Skin of body (tissue), 3 donors: ENCODE measurements at places on chromosomes 2 and 18. TPM values are rescaled to one million over a fixed set of nuclear protein-coding genes. Genes with fewer than 3 reads are reported as not detected.
A peak's percentile ranks its signal among the peaks of the same experiment; 100 is the strongest.

Gene SERPINE2
- 32.9 TPM for total RNA-seq

DNA sequence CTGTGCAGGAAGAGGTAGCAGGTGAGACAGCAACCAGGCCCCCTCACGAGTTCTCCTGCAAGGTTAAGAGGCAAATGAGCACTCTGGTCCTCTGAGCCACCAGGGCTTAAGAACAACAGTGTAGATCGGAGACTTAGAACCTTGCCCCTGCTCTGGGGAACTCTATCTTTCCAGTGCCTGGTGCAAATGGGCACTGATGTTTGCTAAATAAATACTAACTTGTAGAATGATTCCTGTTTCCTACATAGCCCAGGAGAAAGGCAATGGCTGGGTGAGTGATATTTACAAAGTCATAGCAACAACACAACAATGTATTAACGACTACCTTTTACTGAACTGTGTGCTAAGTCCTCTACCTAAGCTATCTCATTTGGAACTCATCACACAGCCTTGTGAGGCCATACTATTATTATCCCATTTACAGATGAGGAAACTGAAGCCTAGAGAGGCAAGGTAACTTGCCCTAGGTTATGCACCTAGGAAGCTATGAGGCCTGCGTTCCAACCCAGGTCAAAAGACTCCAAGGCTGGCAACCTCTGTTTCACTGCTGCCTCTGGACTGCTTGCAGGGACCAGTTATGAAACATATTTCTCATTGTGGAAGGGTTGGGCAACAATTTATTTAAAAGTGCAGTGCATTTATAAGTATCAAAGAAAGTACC is 4.3 kb downstream of the ATP8B1 start:
- no peak for DNase-seq

DNA sequence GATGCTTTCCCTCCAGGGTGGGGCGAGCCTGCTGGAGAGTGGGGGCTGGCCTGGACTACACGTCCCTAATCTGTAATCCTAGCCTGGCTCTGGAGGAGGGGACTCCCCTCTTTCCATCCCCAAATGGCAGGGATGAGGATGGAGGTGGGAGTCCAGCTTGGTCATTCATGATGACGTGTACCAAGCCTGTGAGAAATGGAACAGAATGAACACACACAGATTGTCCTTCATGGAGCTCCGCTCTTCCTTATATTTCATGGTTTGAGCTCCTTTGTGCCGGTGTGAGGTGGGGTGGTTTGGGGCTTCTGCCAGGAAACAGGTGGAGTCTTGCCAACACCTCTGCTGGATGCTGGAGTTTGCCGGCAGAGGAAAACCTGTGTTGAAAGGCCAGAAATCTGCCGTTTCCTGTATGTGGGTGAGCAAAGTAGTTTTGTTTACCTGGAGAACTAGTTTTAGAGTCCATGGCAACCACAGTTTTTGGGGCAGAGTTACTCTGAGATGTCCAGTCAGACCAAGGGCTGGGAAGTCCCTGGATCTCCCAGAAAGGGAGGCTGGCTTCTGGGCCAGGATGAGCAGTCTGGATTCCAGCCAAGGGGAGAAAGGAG is 417.6 kb upstream of the MEX3C start:
- peak; percentile 1 for DNase-seq

DNA sequence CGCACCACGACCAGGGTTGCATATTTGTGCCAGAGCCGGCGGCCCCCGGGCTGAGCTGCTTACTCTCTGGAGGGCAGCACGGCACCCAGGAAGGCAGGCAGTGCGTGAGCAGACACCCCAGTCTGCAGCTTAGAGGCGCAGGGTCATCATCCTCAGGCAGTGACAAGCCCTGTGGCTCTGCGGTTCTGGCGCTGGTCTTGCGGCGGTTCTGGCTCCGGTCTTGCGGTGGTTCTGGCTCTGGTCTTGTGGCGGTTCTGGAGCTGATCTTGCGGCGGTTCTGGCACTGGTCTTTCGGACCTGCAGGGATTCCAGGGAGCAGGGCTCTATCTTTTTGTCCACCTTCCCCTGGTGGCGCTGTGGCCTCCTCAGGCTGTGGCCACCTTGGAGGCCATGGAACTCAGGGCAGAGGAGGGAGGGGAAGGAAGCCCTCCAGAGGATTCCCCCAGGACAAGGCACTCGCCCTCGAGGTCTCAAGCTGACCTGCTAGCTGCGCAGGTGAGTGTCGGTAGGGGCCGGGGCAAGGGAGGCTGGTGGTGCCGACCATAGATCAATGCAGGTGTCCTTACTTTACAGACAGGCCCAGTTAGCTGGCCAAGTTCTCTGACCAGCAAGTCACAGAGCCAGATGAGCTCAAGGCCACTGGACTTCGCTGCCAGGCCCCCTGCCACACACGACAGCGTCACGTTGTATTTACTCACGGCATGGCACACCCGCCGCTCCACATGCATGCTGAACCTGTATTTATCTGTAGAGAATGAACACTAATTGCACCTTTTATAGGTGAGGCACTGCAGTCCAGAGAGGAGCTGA is 14.9 kb downstream of the ESPNL start:
- DNase-seq: no peak

Gene CNTNAP5
- 0.10 TPM for total RNA-seq

Gene NT5C1B
- not detected for total RNA-seq

- DNase-seq: peak; percentile 34
Measured at GRCh38 chr2:96528006-96528699, 8.4 kb upstream of the ARID5A start.

GRCh38 chr18:51617572-51618260 is 420.2 kb upstream of the MEX3C start:
- DNase-seq: no peak

- no peak for DNase-seq
Measured at GRCh38 chr2:142142595-142142994, 11.8 kb upstream of the LRP1B start.

GRCh38 chr18:61662726-61663125 is 230.1 kb downstream of the RNF152 start:
- no peak for DNase-seq

Gene SLC19A3
- 18.3 TPM for total RNA-seq

- DNase-seq: no peak
Measured at GRCh38 chr18:8890957-8891464, 185.7 kb downstream of the MTCL1 start.

Gene SERPINB3
- 49.5 TPM for total RNA-seq

Gene CTAGE1
- total RNA-seq: not detected

Gene GTF2A1L
- total RNA-seq: 1.5 TPM

DNA sequence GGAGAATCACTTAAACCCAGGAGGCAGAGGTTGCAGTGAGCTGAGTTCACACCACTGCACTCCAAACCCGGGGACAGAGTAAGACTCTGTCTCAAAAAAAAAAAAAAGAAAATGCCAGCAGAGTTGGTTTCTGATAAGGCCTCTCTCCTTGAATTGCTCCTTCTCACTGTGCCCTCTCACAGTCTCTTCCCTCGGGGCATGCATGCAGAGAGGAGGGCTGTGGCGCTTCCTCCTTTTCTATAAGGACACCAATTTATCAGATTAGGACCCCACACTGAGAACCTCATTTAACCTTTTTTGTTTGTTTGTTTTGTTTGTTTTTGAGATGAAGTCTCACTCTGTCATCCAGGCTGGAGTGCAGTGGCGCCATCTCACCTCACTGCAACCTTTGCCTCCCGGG is 110.5 kb downstream of the ZFP36L2 start:
- DNase-seq: no peak

- no peak for DNase-seq
Measured at GRCh38 chr18:76875390-76876325, 53.3 kb downstream of the ZNF236 start.

Gene CD302
- 27.5 TPM for total RNA-seq

GRCh38 chr18:63394954-63395353 is 27.3 kb downstream of the VPS4B start:
- DNase-seq: no peak

Gene PIEZO2
- 51.0 TPM for total RNA-seq

Gene EHD3
- 3.7 TPM for total RNA-seq

DNA sequence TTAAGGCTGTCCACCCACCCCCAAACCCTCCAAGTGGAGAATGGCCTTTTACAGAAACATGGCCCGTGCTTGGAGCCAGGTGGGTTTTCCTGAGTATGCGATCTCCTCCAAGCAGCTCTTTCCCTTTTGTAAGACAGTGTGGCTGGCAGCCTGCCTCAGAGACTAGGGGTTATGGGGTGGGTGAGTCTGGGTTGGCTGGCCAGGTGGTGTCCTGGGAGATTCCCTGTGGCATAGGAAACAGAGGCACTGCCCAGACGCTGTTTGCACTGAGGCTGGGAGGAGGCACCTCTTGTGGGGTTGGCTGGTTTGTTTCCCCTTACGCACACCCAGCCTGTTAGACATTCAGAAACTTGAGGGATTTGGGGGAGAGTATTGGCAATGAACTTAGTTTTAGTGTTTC is 82.3 kb upstream of the MCFD2 start:
- no peak for DNase-seq

Gene RALB
- 41.7 TPM for total RNA-seq

- DNase-seq: no peak
Measured at GRCh38 chr2:30280596-30281434, 49.5 kb downstream of the LBH start.

- no peak for DNase-seq
Measured at GRCh38 chr18:77210249-77210648, 39.4 kb upstream of the GALR1 start.

DNA sequence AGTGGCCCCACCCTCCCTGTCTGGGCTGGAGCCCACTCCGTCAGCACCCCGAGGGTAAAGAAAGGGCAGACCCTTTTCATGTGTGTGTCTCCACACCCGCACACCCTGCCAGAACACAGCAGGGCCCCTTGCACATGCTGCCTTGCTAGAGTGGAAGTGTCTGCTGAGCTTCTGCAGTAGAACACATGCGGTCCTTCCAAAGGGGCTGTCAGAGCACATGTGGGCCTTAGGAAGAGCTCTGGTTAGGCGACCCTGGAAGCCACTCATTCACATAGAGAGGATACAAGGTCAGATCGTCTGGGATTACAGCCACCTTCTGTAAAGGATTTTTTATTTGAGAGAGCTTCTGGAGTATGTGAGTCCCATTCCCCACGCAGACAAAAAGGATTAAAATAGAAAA is 613.2 kb upstream of the RAB6C start:
- DNase-seq: peak; percentile 11

- peak; percentile 88 for DNase-seq
Measured at GRCh38 chr2:234335661-234336228, 161.1 kb downstream of the ARL4C start.
